ENCODE measurements at places on chromosomes 6 and 20.

DNA sequence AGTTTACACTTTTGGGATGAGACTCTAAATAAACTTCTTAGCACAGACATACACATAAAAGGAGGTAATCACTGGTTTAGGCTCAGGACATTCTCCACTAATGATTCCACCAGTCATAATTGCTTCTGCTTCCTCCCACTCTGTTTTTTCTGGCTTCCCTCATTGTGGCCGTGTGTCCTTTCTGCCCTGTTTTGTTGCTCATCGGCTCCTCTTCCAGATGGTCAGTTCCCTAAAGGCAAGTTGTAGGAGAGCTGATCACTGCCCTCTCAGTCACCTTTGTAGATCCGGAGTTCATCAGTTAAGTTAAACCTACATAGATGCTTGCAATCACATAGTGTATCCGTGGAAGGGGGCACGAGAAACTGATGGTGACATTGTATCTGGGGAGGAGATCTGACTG lies 200.5 kb upstream of the ARG1 start:
- DNase-seq, result no peak

DNA sequence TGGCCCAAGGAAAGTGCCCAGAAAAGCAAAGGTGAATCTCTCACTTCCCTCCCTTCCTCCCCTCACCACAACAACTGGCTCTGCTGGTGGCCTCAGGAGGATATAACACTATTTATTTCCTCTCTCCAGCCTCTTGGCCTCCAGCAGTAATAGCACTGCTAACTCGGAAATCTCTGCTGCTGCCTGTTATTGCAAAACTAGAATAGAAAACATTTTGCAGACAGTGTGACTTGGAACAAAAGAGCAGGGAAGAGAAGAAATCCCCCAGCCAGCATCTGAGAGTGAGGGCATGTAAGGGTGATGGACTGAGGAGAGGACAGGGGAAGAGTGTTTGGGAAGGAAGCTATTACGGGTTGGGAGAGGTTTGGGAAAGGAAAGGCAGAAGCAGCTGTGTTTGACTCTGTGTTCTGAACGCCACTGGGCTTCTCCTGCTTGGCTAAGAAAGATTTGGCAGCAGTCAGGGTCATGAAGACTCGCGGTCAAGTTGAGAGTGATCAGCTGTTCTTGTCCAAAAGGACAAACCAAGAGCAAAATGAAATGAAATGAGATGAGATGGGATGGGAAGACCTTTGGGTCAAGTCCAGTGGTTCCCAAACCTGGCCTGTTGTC lies 81.0 kb upstream of the SNX9 start:
- DNase-seq, result no peak

- DNase-seq, result no peak
Measured at GRCh38 chr6:36793913-36794712, 45.1 kb downstream of the CPNE5 start.

- DNase-seq, result peak; percentile 45
Measured at GRCh38 chr6:118813775-118814174, 80.2 kb upstream of the ASF1A start.

DNA sequence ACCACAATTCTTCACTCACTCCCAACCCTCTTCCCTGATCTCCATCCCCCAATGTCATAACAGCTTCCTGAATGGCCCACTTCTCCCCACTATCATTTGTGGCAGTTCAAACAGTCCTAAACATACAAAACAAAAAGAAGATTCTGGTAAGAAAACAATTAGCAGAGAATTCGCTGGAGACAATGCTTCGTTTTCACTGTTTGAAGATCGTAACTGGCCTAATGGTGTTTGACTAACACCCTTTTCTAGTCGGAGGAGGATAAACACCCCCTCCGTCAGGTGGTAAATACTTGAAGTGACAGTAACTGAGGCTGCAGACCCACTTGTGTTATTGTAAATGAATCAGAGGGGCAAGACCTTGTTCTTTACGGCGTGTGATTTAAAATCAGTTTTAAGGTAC lies 3.8 kb downstream of the EYA2 start:
- DNase-seq, result no peak

DNA sequence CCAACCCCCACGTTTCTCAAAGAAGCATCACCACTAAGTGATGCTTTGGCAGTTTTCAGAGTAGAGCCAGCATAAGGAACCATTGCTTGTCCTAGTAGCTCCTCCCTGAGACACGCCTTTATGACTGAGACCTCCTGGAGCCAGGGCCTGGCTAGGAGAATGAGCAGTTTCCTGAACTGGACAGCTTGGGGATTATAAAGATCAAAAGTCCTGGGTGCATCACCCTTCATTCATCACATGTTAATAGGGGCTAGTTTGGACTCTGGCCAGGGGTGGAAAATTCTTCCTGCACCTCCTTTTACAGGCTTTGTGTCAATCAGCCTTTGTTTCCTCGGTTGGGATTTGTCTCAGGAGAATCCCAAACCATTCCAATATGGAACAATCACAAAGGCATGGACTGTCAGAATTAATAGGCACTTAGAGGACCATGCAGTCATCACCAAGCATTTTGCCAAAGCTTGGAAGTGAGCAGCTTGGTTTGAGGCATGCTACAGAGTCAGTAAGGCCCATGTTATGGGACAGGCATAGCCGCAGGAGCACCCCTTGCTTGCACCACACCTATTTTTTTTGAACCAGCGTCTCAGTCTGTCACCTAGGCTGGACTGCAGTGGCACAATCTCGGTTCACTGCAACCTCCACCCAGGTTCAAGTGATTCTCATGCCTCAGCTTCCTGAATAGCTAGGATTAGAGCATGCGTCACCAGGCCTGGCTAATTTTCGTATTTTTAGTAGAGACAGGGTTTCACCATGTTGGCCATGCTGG lies 64.9 kb upstream of the TGM3 start:
- DNase-seq, result no peak

DNA sequence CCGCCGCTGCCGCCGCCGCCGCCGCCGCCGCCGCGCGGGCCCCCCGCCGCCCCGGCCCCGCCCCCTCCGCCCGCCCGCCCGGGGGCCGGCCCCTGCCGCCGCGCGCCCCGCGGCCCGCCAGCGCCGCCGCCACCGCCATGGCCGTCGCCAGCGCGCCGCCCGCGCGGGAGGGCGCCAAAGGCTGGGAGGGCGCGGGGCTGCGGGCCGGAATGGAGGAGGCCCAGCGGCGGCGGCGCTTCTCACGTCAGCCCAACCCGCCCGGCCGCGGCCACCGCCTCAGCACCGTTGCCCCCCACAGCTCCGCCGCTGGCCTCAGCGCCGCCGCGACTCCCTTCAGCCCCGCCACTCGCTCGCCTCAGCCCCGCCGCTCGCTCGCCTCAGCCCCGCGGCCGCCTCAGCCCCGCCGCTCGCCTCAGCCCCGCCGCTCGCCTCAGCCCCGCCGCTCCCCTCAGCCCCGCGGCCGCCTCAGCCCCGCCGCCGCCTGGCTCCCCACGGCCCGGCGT lies 258 bp downstream of the PHF10 start:
- DNase-seq, result peak; percentile 8

DNA sequence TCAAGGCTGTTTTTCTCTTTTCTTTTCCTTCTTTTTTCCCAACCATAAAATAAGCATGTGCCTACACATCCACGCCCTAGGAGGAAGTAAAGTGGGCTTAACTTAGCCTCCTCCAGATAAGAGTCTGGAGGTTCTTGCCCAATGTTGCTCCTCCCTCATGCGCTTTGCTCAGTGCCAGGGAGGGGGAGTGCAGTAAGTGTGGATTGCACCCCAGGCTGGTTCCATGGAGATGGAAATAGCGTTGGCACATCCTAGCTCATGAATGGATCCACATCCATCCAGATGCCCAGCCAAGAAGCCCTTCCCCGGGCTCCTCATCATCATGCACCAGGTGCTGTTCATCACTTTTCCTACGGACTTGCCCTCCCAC lies 58.2 kb downstream of the NEDD9 start:
- no peak for DNase-seq

DNA sequence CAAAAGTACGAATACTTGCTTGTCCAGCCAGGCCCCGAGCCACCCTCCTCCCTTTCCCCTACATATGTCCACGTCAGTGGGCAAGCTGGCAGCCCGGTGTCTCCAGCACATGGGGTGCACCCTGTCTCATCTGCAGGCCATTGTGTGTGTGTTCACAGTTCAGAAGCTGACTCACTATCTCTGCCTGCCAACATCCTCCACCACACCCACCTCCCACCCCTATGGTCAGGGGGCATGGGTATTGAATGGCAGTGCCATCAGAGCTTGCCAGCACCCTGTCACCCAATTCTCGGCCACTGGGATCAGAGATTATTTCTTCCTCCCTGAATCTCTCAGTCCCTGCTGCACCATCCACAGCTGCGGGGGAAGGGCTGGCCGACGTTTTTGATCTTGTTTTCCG lies 195.7 kb downstream of the FARS2 start:
- DNase-seq, result no peak

DNA sequence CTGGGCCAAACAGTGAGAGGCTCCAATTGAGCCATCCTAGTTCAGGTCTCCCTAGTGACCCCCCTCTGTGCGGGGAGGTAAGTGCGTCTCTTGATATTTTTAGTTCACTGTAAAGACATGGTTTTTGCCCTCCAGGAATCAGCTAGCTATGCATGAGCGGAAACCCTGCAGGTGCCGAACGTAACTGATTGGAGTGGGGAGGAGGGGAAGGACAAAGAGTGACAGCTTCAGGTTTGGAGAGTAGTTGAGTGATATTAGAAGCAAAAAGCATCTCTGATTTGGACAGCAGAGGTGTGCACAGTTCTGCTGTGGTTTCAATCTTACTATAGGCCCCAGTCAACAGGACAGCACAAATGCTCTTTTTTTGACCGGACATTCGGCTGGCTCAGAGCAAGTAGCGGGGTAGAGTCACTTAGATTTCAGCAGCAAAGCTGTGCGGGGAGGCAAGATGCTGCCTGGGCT lies 31.8 kb downstream of the TBC1D7 start:
- no peak for DNase-seq

- DNase-seq, result no peak
Measured at GRCh38 chr6:23533311-23533710, 592.7 kb upstream of the NRSN1 start.

GRCh38 chr20:12965870-12966251 lies 42.9 kb upstream of the SPTLC3 start:
- no peak for DNase-seq

DNA sequence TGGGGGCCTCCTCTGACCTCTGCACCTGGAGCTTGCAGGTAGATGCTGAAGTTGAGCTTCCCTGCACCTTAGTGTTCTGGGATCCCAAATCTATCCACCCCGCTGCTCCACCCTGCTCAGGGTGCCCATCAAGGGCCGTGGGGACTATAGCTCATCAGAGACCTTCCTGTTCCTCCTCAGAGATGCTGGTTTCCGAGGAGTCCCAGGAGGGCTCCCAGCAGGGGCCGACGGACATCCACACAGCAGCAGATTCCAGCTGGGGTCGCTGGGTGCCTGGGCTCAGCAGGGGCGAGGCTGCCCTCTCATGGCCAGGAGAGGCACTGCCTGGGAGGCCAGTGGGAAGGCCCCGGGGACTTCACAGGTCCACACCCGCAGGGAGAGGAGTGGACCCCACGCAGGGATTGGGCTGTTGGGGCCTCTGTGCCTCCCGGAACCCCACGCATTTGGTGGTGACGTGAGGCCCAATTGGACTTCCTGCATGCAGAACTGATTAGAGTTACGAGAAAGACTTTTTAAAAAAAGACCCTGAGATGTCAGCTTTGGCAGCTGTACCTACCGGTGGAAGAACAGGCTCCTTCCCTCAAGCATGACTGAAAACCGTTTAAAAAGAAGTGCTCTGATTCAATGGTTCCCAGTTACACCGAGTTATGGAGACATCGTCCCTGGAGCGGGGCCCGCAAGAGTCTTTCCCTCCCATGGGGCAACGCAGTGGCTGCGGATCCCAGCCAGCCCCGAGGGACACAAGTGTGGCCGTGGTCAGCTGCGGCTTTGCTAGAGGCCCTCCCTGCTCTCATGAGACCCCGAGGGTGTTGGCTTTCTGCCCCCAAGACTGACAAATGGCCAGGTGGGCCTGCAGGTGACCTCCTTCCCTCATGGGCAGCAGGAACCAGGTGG lies 25.3 kb upstream of the SLCO4A1 start:
- DNase-seq, result peak; percentile 74

GRCh38 chr6:63743691-63744090 lies 108.1 kb downstream of the PHF3 start:
- no peak for DNase-seq

- no peak for DNase-seq
Measured at GRCh38 chr6:169752074-169752623, 727 bp downstream of the ERMARD start.

DNA sequence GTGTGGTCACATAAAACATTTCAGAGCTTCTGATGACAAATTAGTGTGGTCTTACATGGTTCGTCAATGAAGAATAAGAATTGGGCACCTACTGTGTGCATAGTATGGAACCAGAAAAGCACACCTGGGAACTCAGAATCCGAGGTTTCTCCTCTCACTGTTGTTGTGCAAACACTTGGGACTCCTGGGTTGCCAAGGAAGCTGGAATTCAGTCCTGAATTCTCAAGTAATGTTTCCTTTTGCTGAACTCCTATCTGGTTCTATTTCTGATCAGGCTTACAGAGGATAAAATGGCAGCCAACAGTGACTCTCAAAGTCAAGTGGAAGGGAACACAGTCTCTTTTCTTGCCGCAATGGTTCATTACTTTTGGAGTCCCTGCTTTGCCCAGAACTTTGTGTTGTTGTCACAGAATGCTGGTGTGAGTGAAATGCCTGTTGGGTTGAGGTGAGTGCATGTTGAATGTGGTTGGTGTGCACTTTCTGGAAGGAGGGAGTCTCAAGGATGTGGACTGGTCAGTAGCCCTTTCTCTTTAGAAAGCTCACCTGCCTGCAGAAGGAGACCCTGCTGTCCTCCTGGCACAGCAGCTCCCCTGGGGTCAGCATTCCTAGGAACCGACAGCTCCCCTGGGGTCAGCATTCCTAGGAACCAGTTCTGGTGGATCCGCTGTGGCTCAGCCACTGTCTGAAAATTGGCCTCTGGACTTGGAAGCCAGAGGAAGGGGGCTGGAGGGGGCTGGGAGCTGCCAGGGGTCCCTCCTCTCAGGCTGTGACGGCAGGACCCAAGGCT lies 1.4 kb downstream of the UNC93A start:
- DNase-seq, result no peak

- no peak for DNase-seq
Measured at GRCh38 chr6:16844183-16844582, 82.9 kb upstream of the ATXN1 start.

DNA sequence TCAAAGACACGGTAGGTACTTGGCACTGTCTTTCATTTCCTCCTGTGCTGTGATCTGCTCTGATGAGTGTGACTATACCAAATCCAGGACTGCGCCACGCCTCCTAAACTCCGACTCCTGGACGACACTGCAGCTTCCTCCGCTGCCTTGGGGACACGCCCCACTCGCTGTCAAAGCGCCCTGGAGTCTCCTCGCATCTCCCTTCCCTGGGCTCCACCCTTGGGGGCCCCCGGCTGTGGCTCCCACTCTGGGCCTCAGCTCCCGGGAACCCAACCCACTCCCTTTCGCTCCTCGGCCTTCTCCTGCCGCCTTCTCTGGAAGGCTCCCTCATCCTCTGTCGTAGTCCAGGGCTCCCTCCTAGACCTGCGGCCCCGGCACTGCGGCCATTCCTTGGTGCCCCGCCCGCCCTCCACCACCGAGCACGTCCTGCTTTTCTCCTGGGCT lies 61.2 kb downstream of the RSPH3 start:
- peak; percentile 41 for DNase-seq

All from stimulated activated CD4-positive, alpha-beta T cell treated with anti-CD3 and anti-CD28 coated beads, Interleukin-1b, Interleukin-23, amount 100 ng/mL, for 48 hours (primary cell).